CD4-positive, alpha-beta T cell (primary cell): ENCODE measurements at places on chromosomes 1 and 21. TPM values are rescaled to one million over a fixed set of nuclear protein-coding genes. Genes with fewer than 3 reads are reported as not detected.

TMEM52 gene
- total RNA-seq: 0.49 TPM

FCER1G gene
- total RNA-seq: 2.0 TPM

RGS13 gene
- 0.30 TPM for total RNA-seq

GRCh38 chr1:68322837-68323687, 90.7 kb upstream of the WLS start:
- H3K4me1 ChIP-seq: no peaks in the 10 kb centered on the region
- no peak overlapping the region for H3K4me3 ChIP-seq
- no peaks in the 10 kb centered on the region for H3K27me3 ChIP-seq
- H3K27ac ChIP-seq: no peak overlapping the region

- H3K4me1 ChIP-seq: peaks cover 6% of the 10 kb centered on the region
- no peak overlapping the region for H3K27ac ChIP-seq
- no peak overlapping the region for H3K4me3 ChIP-seq
- H3K27me3 ChIP-seq: no peaks in the 10 kb centered on the region
Measured at GRCh38 chr1:27097484-27097917, 57.4 kb downstream of the SLC9A1 start.

- no peak within 1 kb of the TSS for H3K27ac ChIP-seq
- H3K4me1 ChIP-seq: peaks cover 12% of the 10 kb centered on the region
- peak within 1 kb of the TSS; percentile 44 for H3K4me3 ChIP-seq
- no peaks in the 10 kb centered on the region for H3K36me3 ChIP-seq
- peak; percentile 60 for DNase-seq
Measured at GRCh38 chr1:156571919-156572662, at the start of gene IQGAP3. TSS of gene IQGAP3 (minus strand) at chr1:156572565. CDS start at chr1:156572529, 36 bp downstream.

DNA sequence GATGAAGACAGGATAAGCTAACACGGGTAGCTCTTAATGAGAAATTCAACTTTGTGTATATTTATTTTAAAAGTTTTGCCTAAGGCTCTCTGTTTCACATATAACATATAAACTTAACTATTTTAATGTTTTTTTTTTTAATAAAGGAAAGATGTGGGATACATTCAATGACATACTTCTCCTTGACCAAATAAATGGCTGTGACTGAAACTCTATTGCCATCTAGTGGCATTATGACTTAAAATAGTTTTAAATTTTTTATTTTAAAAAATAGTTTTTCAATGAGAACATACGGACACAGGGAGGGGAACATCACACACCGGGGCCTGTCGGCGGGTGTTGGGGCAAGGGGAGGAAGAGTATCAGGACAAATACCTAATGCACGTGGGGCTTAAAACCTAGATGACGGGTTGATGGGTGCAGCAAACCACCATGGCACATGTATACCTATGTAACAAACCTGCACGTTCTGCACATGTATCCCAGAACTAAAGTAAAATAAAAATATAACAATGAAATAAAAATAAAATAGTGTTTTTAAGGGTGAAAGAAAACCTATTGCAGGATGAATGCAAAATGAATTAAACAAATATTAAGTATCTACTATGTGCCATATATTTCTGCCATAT, 83.4 kb downstream of the LYST start:
- H3K27ac ChIP-seq: no peak overlapping the region
- DNase-seq: no peak
- peaks cover 11% of the 10 kb centered on the region for H3K36me3 ChIP-seq
- no peaks in the 10 kb centered on the region for H3K4me1 ChIP-seq
- no peaks in the 10 kb centered on the region for H3K27me3 ChIP-seq

- H3K36me3 ChIP-seq: peaks cover 86% of the 10 kb centered on the region
- H3K4me1 ChIP-seq: no peaks in the 10 kb centered on the region
- H3K27me3 ChIP-seq: no peaks in the 10 kb centered on the region
Measured at GRCh38 chr1:11207898-11208611, 18.9 kb downstream of the ANGPTL7 start.

GRCh38 chr1:153212201-153212600, 5.2 kb upstream of the PRR9 start:
- no peak for DNase-seq
- no peaks in the 10 kb centered on the region for H3K36me3 ChIP-seq
- no peak overlapping the region for H3K4me3 ChIP-seq
- peaks cover 5% of the 10 kb centered on the region for H3K27me3 ChIP-seq

- H3K36me3 ChIP-seq: no peaks in the 10 kb centered on the region
- peaks cover 28% of the 10 kb centered on the region for H3K27me3 ChIP-seq
- H3K4me1 ChIP-seq: no peaks in the 10 kb centered on the region
Measured at GRCh38 chr1:11893907-11894251, 32.3 kb downstream of the KIAA2013 start.

GRCh38 chr1:228778026-228778425, 42.7 kb downstream of the RHOU start:
- no peak overlapping the region for H3K27ac ChIP-seq
- no peaks in the 10 kb centered on the region for H3K36me3 ChIP-seq
- H3K4me3 ChIP-seq: no peak overlapping the region
- H3K27me3 ChIP-seq: no peaks in the 10 kb centered on the region

DNA sequence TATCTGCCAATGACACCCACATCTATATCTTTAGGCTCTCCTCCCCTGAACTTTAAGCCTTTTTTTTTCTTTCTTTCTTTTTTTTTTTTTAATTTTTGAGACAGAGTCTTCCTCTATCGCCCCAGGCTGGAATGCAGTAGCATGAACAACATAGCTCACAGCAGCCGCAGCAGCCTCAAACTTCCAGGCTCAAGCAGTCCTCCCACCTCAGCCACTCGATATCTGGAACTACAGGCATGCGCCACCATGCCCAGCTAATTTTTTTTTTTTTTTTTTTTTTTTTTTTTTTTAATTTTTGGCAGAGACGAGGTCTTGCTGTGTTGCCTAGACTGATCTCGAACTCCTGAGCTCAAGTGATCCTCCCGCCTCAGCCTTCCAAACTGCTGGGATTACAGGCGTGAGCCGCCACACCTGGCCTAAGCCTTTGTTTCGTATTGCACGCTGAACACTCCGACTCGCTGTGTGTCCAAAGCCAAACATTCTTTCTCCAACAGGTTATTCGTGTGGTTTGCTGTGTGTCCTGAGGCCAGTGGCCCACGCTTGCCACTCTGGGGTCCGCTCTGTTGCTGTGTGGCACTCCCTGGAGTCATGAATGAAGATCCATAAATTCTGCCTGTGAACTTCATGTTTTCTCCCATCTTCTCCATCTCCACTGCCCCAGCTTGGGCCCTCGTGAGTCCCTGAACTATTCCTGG, 119.4 kb downstream of the CAMTA1 start:
- H3K36me3 ChIP-seq: no peaks in the 10 kb centered on the region
- H3K27me3 ChIP-seq: no peaks in the 10 kb centered on the region
- H3K4me3 ChIP-seq: no peak overlapping the region
